ENCODE measurements at places on chromosomes 4 and X.

DNA sequence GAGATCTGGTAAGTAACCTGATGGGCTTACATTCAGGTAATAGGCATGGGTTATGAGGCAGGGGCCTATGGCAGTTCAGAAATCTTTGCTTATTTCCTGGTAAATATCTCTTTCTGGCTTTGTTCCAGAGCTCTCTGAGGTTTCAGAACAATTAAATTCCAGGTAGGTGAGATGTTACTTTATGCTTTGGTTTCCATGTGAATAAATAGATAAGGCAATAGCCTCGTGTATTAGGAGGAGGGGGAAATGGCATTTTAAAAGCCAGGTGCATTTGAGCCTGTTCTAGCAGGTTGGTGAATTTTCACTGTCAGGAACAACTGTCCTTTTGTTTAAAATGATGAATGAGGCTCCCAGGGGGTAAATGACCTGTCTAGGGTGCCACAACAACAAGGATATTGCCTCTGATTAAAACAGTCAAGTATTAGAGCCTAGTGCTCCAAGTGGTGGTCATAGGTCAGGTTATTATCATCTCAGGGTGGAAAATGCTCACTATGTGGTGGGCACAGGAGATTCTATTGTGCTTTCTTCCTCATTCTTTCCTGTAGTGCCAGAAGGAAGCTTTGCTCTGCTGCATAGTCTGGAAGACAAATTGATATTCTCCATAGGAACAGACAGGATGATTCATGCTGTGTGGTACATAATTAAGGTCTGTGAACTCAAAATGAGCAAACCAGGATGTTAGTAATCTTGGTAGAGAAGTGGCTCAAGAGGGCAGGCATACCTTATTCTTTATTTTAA is 296.2 kb downstream of the INPP4B start:
- no peak for DNase-seq

GRCh38 chr4:104811727-104812126 is 317.0 kb upstream of the CXXC4 start:
- DNase-seq, result no peak

GRCh38 chr4:27094783-27095182 is 234.1 kb downstream of the STIM2 start:
- DNase-seq, result no peak

- DNase-seq, result no peak
Measured at GRCh38 chr4:153969542-153969941, 180.7 kb upstream of the SFRP2 start.

Data from progenitor cell of endocrine pancreas (in vitro differentiated cells).